ENCODE measurements at places on chromosomes 16 and 17.

- peak; percentile 94 for DNase-seq
These were observed 112.4 kb downstream of the SPECC1 start for GRCh38 chr17:20121359-20122253.

GRCh38 chr17:61579961-61580360 is 11.1 kb downstream of the NACA2 start:
- no peak for DNase-seq

DNA sequence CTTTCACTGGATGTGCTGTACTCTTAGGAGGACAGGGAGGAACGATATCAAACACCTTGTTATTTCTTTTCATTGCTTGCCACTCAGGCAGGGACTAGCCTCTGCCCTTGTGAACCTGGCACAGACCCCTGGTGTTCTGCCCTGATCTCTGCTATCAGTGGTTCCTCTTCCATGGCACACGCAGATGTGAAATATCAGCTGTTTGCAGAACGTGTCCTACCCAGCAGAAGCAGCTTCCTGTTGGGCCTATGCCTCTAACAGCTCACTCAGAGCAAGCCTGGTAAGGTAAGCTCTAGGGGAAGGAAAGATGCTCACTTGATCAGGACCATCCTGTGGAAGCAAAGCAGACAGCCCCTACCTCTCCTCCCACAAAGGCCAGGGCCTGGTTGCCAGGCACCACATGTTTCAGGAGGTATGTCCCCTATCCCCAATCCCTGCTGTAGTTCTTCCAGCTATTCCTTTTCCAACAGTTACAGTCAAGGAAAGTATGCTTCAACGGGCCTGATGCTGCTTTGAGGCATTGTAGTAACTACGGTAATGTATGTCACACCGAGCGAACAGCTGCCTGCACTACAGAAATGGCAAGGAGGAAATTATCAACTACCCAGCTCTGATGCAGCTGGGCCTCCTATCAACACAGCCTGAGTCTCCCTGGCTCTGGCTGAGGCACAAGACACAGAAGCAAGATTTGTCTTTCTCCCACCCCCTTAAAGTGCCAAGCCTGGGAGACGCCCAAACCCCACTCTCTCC is 41.3 kb upstream of the GFOD2 start:
- no peak for DNase-seq

DNA sequence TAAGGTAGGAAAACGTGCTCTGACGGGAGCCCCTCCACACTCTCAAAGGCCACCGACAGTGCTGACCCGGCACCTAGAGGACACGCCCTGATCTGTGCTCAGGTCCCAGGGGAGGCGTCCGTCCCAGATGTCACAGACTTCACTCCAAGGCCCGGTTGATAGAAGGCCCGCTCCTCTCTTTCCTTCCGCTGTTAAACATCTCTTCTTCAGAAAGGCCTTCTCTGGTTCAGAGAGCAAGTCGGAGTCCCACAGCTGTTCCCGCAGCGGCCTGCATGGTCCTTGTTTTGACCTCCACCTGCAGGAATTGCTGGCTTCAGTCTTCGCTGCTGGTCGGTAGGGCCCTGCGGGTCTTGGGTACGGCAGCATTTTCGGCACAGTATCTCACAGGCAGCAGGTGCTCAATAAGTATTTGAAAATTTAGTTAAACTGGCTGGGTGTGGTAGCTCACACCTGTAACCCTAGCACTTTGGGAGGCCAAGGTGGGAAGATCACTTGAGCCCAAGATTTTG is 88.5 kb downstream of the MRC2 start:
- DNase-seq = no peak

GRCh38 chr17:63930951-63931575 is 1.1 kb downstream of the CD79B start:
- DNase-seq = no peak

GRCh38 chr16:30722916-30723315 is 23.9 kb downstream of the SRCAP start:
- no peak for DNase-seq

- DNase-seq = no peak
These were observed 126.9 kb upstream of the TNRC6C start for GRCh38 chr17:77831474-77832179.

DNA sequence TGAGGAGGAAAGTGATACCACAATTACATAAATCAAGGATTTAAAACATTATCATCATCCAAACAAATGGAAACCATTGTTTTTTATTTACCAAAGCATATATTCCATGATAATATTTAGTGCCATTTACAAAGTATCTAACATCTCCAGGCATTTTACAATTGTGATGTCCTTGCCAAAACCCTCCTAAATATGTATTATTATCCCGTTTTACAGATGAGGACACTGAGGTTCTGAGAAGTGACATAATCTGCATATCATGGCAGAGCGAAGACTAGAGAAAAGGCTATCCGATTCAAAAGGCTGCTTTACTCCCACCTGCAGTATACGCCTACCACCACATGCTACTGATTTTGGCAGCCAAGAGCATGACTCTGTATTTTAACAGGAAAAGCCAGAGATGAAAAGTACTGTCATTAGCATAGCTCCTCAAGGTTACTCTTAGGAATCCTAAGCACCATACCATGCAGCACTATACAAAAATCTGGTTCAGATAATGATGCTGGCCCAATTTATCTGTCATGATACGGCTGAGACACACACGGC is 301.4 kb downstream of the CA10 start:
- DNase-seq = no peak

GRCh38 chr16:67302076-67302475 is 22.7 kb downstream of the PLEKHG4 start:
- DNase-seq = no peak

- DNase-seq = no peak
These were observed 4.8 kb downstream of the SCNN1G start for GRCh38 chr16:23187341-23187740.

DNA sequence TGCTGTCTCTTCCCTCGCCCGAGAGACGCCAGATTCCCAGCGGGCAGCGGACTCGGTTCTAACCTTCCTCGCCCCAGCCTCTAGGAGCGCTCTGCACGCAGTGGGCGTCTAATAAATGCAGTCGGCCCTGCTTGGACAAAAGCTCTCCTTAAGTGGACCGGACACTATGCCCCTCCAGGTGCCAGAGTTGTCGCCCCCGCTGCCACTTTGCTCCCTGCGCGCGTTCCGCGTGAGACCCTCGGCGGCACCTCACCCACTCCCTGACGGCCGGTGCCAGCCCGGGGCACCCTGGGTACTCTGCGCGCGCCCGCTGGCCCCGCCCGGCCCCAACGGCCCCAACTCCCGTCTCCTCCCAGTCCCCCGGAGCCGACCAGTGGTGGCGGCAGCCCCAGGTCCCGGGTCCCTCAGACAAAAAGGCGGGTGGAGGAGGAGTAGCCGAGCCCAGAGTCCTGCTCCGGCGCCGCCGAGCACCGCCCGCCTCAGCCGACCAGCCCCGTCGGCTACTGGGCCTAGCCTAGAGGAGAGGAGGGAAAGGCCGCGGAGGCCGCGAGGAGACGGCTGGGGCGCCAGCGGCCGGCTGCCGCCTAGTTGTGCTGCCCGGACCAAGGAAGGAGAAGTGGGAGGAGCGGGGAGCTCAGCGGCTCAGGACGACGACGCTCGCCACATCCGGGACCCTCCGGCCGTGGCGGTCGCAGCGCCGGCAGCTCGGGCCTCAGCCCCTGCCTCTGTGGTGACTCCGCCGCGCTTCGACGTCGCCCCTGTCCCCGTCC is 123.0 kb downstream of the GOSR1 start:
- DNase-seq = peak; percentile 64

DNA sequence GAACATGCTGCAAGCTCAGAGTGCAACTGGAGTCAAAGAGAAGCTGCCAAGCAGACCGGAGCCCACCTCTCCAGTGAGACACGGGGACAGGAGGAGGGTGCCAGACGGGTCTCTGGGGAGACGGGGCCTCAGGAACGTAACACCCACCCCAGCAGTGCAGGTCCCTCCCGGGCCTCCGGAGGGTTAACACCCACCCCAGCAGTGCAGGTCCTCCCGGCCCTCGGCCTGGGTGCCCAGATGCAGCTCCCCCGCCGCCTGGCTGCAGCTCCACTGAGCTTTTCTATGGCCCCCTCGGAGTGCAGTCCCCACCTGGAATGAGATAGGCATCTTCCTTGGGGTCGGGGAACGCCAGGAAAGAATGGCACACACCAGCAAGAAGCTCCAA is 89.9 kb downstream of the ZNF778 start:
- no peak for DNase-seq

- DNase-seq = no peak
These were observed 5.0 kb downstream of the CAMKK1 start for GRCh38 chr17:3887804-3888203.

GRCh38 chr17:82434216-82434565 is 15.8 kb upstream of the OGFOD3 start:
- no peak for DNase-seq

- no peak for DNase-seq
These were observed 48.1 kb downstream of the BEAN1 start for GRCh38 chr16:66475232-66475631.

DNA sequence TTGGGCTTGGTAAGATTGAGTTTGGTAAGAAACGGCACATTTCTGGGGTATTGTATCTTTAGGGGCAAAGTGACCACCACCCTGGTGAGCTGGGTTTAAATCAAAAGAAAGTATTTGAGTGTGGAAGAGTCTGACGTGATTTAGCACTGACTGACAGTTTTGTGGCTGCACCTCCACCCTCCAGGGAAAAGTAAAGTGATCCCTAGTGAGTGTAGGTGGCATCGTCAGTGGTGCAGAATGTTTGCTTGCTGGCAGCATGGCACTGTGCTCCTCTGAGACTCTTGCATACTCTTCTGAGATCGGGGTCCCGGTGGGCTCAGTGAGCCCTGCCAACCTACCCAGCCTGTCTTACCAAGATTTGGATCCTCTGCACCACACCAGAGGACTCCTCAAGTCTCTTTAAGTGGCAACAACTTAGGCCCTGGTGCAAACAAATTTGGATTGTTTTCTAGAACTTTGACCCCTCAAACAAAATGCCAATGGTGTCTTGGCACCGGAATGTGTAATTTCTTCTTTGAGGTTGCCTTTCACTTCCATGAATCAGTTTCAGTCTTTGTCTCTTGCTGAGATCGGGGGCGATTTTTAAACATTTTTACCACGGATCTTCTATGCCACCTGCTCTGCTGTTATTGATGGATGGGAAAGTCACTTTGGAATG is 2.8 kb downstream of the PRKCB start:
- no peak for DNase-seq

- DNase-seq = no peak
These were observed at the start of gene CCR7 for GRCh38 chr17:40564883-40565768. CCR7 (minus strand) TSS chr17:40565472; CDS start chr17:40565409, 63 bp downstream.

DNA sequence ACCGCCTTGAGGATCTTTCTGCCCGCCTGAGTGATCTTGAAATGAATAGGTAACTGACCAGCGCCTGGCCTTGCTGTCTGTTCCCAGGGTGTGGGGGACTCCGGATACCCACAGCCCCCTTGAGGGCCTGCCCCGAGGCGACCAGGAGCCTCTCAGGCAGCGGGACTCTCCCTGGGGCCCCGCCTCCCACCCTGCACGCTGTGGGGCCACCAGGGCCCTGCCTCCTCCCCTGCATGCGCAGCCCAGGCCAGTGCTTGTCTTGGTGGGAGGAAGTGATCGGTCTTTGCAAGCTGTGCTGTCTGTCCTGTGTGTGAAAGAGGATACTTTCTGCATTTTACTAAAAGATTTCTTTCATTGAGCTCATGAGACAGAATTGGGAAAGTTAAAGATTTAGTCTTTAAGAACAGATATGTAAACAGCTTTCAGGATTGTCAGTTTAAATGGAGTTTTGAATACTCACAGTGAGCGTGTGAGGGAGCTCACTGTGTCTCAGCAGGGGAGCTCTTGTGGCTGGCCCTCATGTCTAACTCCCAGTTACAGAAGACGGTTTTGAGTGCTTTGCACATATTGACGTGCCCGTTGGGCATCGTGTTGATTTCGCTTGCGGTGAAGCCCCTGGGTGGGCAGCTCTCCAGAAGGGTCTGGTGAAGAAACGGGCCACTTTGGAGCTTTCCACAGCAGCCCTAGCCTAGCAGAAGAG is 36.1 kb upstream of the CAPN15 start:
- no peak for DNase-seq

DNA sequence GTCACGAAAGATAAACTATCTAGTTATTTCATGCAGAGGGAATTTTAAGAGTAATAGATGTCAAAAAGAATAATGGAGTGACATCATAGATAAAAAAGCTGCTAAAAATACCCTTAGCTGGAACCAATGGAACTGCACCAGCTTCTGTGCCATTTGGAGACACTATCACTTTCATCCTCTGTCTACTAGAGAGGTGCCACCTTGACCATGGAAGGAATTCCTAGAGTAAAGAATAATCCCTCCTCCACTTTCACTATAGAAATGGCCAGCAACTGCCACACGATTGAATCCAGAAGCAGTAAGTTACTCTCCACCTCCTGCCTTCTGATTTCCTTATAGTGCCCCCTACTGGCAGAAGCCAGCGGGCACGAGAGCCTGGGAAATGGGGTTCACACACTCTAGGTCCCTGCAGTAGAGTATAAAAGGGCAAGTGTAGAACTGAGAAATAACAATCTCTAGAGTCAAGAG is 2.8 kb upstream of the ALDH3A2 start:
- DNase-seq = peak; percentile 84

GRCh38 chr17:4375039-4375748 is 8.7 kb upstream of the UBE2G1 start:
- DNase-seq = no peak

GRCh38 chr17:77212833-77213777 is 72.3 kb downstream of the SEC14L1 start:
- no peak for DNase-seq

GRCh38 chr17:45394091-45394490 is 38.6 kb downstream of the ARHGAP27 start:
- DNase-seq = no peak

DNA sequence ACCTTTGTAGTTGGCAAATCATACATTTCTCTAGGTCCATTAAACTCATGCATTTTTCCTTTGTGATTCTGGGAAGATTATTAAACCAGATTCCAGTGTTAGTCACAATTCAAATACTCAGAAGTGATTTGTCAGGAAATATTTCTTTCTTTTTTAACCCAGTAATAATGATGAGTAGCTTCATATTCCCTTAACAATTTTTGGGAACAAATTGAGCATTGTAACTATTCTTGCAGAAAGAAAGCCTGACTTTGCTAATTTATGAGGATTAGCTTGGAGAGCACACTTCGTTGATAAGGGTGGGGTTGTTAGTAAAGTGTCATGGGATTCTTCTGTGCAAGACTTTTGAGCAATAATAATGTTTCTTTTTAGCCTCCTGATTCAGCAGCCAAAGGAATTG is 18.7 kb upstream of the KRT24 start:
- DNase-seq = no peak

DNA sequence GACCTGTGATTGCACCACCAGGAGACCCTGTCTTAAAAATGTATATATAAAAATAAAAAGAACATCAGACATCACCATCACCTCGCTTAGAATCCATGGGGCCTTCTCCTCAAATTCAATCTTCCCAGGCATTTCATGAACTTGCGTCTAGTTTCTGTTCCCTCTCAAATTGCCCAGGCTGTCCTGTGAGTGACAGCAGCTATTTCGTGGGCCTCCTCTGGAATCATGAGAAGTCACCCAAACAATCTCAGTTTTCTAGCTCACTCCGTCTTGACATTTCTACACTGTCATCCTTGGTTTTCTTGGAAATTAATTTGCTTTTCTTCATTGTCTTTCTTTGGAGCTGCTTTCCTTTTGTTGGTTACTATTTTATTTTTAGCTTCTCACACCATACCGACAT is 7.3 kb downstream of the SLC52A1 start:
- peak; percentile 16 for DNase-seq

GRCh38 chr16:84720177-84720579 is 20.4 kb downstream of the USP10 start:
- no peak for DNase-seq

GRCh38 chr17:12736526-12736925 is 52.8 kb upstream of the ARHGAP44 start:
- DNase-seq = no peak
